Stimulated activated CD4-positive, alpha-beta T cell treated with anti-CD3 and anti-CD28 coated beads, Interleukin-4, amount 100 ng/mL, for 1 hour (primary cell): ENCODE measurements at places on chromosomes 7 and 10.

- no peak for DNase-seq
Measured at GRCh38 chr10:107081644-107082043, 82.9 kb downstream of the SORCS1 start.

DNA sequence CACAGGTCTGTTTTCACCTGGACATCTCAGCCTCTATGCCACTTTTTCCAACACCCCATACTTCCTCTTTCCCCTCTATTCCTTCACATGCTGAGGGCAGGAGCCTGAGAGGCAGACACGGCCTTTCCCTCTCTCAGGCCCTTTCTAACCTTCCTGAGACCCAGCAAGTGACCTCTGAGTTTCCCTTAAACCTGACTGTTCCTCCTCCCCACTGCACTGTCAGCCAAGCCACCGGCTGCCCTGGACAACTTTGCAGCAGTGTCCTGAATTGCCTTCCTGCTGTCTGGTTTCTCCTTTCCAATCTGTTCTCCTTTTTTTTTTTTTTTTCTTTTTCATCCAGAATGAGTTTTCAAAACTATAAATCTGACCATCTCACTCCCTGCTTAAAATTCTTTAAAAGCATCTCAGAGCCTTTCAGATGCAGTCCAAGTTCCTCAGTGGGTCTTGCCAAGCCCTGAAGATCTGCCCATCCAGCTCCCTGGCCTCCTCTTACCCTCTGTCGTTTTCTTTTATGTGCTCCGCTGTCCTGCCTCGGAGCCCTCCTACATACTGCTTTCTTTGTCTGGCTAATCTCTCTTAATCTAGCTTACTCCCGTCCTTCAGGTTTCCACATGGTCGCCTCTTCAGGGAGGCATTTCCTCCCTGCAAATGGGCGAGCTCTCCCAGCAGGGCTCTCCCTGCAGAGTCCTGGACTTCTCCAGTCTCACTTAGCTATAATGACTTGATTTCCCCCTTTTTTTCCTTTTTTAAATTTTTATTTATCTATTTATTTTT is 30.5 kb downstream of the SLC13A4 start:
- DNase-seq = no peak

DNA sequence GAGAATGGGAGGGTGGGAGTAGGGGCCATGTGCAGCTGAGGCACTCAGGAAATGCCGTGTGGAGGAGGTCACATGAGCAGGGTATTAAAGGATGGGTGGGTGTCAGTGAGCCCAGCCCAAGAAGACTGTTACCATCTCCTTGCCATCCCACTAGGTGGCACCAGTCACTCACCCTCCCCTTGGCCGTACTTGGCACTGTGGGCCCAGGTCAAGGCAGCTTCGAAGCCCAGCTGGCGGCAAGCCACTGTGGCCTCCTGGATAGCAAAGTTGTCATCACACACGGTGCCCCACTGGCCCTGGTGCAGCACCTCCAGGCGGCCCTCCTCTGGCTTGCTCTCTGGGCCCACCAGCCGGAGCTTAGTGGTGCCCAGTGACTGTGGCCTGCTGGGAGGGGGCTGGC is 5.4 kb downstream of the LOXL4 start:
- DNase-seq = no peak

GRCh38 chr7:112204499-112205342 is 1.5 kb downstream of the DOCK4 start:
- no peak for DNase-seq
